A549 treated with DMSO at 1 μM for 4 hours (cell line): ENCODE measurements at places on chromosomes 3 and 15. TPM values are rescaled to one million over a fixed set of nuclear protein-coding genes. Genes with fewer than 3 reads are reported as not detected.

Gene CYP1A1
- 1.3 to 3.1 TPM (median 1.8 TPM) in 5 replicates for total RNA-seq

Gene HTR3E
- not detected in 5 replicates for total RNA-seq

Gene OCA2
- total RNA-seq = 0.07 to 0.39 TPM (median 0.10 TPM) in 5 replicates

Gene CHRM5
- total RNA-seq = 0.05 TPM in 1 of 5 replicates, not detected in the others

Gene CPNE4
- 1.8 to 5.8 TPM (median 5.0 TPM) in 5 replicates for total RNA-seq

Gene SEMA3F
- total RNA-seq = 7.7 to 9.8 TPM (median 9.3 TPM) in 5 replicates

Gene ANKRD63
- 0.11 to 0.28 TPM (median 0.20 TPM) in 5 replicates for total RNA-seq

Gene UROC1
- not detected in 5 replicates for total RNA-seq

Gene RTP3
- not detected in 5 replicates for total RNA-seq

Gene SLC6A11
- 0.03 to 0.07 TPM (median 0.05 TPM) in 4 of 5 replicates, not detected in the other for total RNA-seq

Gene LDHAL6B
- not detected in 5 replicates for total RNA-seq

Gene MNS1
- 2.7 to 4.1 TPM (median 3.4 TPM) in 5 replicates for total RNA-seq

Gene NOX5
- 0.12 to 0.48 TPM (median 0.20 TPM) in 5 replicates for total RNA-seq

Gene SERPINI2
- not detected in 5 replicates for total RNA-seq

Gene GALNT15
- 0.06 to 0.14 TPM (median 0.07 TPM) in 3 of 5 replicates, not detected in the others for total RNA-seq

Gene ANKUB1
- not detected in 5 replicates for total RNA-seq

Gene CMTM8
- 4.6 to 11.2 TPM (median 9.9 TPM) in 5 replicates for total RNA-seq

Gene ITGA11
- 2.9 to 8.7 TPM (median 6.3 TPM) in 5 replicates for total RNA-seq

Gene ZNF501
- total RNA-seq = not detected in 5 replicates

Gene TMEM108
- total RNA-seq = not detected in 5 replicates

Gene SUCNR1
- total RNA-seq = 0.13 to 0.22 TPM (median 0.16 TPM) in 5 replicates

Gene FGD5
- 0.05 to 0.15 TPM (median 0.09 TPM) in 4 of 5 replicates, not detected in the other for total RNA-seq
